Activated CD4-positive, alpha-beta memory T cell treated with anti-CD3 and anti-CD28 coated beads for 36 hours (primary cell): ENCODE measurements at places on chromosomes 7 and 10. TPM values are rescaled to one million over a fixed set of nuclear protein-coding genes. Genes with fewer than 3 reads are reported as not detected.

The MTERF1 gene
- 14.2 TPM for total RNA-seq

The CFAP46 gene
- not detected for total RNA-seq

DNA sequence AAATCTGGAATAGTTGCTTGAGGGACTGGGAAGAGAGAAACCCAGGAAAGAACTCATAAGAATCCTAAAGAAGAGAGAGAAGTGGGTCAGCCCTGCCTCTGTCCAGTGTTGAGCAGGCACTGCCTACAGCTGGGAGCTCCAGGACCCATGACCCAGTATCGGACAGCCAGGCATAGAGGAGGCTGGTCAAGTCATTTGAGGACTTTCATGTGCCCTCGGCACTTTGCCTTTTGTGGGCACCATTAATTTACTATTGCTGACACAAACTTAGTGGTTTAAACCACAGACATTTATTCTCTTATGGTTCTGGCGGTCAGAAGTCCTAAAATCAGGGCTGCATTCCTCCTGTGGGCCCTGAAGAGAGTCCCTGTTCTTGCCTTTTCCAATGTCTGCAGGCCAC, 60.3 kb downstream of the CPXM2 start:
- DNase-seq, result no peak

GRCh38 chr10:70440296-70441160, 953 bp downstream of the NODAL start:
- DNase-seq, result peak; percentile 43

DNA sequence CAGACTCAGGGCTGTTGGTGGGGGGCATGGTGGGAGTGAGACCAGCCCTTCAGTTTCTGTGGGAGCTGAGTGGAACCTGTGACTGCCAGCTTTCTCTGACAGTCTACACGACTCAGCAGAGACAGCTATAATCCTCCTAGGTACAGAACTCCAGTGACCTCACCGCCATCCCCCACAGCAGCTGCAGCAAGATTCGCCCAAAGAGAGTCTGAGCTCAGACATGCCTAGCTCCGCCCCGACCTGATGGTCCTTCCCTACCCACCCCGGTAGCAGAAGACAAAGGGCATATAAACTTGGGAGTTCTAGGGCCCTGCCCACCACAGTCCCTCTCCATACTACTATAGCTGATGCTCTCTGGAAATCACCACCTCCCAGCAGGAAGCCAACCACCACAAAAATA, 500.1 kb downstream of the ETV1 start:
- no peak for DNase-seq
